ENCODE measurements at places on chromosomes 3 and 15.

GRCh38 chr15:47013446-47013845, 703.9 kb upstream of the SEMA6D start:
- DNase-seq: no peak

GRCh38 chr3:111568911-111569310, 26.2 kb downstream of the ZBED2 start:
- no peak for DNase-seq

GRCh38 chr15:60972866-60973265, 256.2 kb downstream of the RORA start:
- DNase-seq: no peak

- no peak for DNase-seq
Observed at GRCh38 chr3:114445233-114445632, 151.4 kb downstream of the TIGIT start.

DNA sequence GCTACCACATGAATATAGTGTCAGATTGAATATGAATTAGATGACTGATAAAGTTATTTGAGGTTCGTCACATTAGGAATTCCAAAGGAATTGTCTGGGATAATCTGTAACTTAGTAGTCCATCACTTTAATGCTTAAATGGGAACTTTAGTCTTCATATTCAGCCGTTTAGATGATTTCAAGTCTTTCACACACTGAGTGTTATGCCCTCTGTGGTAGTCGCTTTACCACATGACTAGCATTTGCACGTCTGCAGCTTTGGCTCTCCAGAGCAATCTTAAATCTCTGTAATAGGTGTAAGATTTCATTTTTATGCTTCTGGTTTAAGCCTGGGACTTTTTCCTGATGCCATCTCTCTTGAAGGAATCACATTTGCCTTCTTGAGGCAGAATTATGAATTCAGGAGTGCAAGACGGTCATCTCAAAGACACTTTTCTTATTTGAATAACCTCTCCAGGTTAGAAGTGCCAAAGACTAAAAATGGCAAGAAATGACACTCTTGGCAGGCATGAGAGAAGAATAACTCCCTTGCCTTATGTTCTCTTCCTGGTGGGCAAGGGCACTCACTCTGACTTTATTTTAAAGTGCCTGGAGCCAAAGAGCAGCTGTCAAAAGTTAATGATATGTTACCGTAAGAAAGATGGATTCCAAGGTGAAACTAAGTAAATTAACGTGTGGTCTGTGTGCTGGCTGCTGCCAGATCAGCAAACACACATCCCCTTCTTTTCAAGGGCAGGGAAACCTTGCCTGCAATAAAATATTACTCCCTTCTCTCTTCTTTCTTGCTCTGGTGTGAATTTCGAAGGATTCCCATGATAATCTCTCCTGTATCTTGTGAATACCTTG, 153.3 kb downstream of the B3GALNT1 start:
- no peak for DNase-seq
